Stomach (tissue), 19 donors: ENCODE measurements at places on chromosomes 2 and 18.
A peak's percentile ranks its signal among the peaks of the same experiment; 100 is the strongest.

DNA sequence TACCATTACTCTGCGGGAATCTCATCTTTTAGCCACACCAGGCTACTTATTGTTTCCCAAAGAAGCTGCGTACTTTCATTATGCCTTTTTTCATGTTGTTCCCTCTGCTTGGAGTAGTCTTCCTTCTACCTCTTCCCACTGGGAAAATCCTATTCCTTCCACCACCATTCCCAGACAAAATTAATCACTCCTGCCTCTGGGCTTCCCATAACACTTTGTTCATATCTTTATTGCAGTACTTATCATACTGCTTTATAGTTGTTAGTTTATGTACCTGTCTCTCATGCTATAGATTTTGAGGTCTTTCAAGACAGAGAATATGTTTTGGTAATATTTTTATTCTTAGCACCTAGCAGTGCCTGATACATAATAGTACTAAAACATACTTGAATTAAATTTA, 16.2 kb downstream of the OTX1 start:
- DNase-seq: no peak

DNA sequence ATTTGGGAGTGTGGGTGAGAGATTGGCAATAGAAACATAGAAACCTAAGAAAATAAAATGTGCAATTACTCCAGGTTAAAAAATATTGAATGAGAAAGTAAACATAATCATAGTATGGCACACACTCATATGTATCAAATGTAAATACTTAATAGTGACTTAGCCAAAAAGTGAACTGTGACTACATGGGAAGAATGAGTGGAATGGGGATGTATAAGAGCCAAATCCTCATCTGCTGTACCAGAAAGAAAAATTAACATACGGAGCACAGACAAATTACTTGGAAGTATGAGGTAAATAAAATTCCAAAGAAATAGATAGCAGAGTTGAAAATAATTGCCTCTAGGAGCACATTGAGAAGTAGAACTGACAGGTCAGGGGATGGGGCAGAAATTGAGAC, 4.0 kb downstream of the FLACC1 start:
- no peak for DNase-seq

DNA sequence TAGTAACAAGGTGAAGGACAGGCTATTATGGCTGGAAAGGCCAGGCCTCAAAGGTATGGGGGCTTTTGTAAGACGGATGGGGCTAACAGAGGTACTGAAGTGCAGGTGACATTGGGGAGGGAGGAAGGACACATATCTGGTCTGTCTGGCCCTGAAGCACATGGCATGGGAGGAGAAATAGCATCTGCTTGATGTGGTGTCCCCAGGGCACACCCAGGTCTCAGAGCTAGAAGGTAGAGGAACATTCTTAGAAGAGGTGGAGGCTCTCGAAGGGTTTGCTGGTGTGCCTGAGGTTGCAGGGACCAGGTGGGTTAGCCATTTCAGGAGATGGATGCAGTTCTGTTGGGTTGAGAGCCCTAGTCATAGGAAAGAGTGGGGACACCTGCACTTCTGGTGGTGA, 9.5 kb downstream of the RALB start:
- no peak for DNase-seq

DNA sequence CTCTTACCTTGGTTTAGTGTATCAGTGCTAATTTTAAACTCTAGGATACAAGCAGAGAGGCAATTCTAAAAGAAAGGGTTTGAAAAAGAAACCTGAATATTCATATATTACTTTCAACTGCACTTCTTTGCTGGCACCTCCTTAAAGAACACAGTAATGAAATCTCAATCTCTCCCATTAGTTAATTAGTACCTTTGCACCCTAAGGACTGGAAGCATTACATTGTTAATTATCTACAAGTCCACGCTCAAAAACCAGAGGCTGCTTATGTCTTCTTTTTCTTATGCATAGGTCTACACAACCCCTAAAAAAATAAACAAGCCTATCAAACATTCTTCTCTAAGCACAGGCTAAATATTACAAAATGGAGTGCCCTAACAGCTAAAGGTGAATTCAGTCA, 20.2 kb downstream of the EPHA4 start:
- DNase-seq: no peak

DNA sequence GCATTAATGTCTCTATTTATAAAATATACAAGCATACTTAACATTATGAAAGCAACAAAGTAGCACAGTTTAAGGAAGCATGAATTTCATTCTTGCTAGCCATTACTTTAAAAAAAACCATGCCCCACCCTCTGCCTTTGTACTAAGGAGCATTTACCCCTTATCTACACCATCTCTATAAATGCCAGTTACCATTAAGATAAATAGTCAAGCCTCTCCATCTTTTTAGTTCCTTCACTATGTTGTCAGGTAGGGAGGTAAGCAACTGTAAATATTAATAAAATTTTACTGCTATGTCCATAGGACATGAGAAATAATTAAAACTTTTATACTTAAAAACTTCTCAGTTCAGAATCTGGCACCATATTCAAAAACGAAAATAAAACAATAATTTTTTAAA, 42.1 kb downstream of the ROCK1 start:
- no peak for DNase-seq

DNA sequence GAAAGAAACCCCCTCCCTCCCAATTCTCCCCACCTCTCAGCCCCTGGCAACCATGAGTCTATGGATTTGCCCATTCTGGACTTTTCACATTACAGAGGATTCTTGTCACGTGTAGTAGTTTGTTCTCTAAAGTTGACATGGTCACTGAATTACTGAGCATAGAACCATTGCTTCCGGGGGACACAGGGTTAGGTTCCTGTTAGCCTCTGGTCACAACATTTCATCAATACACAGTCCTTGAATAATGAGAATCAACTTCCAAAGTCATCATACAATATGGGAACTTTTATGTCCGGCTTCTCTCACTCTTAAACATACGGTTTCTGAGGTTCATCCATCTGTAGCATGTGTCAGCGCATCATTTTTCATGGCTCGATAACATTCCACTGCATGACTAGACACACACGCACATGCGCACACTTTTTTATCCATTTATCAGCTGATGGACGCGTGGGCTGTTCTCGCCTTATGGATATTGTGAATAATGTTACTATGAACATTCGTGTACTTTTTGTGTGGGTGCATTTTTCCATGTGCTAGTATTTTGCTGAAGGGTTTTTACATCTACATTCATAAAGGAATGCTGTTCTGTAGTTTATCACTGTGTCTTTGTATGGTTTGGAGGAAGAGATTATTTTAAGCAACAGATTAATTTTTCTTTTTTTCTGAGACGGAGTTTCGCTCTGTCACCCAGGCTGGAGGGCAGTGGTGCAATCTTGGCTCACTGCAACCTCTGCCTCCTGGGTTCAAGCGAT, 48.1 kb downstream of the PARD6G start:
- no peak for DNase-seq

- DNase-seq: no peak
Observed at GRCh38 chr2:147712051-147712450, 132.8 kb upstream of the ACVR2A start.

DNA sequence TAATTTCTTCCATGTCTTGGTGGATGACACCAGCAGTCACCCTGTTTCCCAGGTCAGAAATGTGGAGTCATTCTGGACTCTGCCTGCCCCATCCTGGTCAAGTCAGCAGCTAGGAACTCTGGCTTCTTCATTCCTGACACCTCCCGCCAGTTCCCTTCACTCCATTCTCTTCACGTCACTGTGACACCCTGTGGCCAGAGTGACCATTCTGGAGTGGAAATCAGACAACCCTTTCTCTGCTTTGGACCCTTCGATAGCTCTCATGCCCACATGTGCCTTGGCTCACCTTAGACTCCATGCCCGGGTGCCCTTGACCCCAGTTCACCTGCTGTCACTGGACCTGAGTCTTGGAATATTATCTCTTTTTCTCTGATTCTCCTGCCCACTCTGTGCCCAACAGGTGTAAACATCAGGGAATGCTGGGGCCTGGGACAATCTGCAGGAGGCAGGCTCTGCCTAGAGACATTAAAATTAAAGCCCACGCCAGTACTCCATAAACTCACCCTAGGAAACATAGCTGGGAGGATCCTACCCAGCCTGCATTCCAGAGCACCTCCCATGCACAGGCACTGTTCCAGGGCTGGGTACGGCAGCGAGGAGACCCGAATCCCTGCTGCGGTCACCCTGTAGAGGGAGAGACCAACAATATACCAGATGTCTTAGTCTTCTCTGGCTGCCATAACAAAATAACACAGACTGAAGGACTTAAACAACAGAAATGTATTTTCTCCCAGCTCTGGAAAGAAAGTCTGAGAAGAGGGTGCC, 41.1 kb upstream of the FAHD2A start:
- DNase-seq: no peak

DNA sequence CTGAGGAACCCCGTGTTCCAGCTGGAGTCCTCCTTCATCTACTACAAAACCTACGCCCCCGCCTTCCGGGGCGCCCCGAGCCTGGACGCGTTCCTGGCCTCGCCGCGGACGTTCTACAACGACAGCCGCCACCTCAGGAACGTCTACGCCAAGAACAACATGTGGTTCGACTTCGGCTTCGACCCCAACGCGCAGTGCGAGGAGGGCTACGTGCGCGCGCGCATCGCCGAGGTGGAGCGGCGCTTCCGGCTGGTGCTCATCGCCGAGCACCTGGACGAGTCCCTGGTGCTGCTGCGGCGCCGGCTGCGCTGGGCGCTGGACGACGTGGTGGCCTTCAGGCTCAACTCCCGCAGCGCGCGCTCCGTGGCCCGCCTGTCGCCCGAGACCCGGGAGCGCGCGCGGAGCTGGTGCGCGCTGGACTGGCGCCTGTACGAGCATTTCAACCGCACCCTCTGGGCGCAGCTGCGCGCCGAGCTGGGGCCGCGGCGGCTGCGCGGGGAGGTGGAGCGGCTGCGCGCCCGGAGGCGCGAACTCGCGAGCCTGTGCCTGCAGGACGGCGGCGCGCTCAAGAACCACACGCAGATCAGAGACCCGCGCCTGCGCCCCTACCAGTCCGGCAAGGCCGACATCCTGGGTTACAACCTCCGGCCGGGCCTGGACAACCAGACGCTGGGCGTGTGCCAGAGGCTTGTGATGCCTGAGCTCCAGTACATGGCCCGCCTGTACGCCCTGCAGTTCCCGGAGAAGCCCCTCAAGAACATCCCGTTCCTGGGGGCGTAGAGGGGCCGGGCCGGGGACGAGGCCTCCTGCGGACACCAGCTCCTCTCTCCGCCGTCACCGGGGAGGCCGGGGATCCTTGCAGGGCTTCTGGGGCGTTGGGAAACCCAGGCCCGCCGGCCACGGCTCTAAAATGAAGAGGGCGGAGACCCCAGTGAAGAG, 5.3 kb upstream of the NEU4 start:
- peak; percentile 85 for DNase-seq
